ENCODE measurements at places on chromosomes 1 and 21.

DNA sequence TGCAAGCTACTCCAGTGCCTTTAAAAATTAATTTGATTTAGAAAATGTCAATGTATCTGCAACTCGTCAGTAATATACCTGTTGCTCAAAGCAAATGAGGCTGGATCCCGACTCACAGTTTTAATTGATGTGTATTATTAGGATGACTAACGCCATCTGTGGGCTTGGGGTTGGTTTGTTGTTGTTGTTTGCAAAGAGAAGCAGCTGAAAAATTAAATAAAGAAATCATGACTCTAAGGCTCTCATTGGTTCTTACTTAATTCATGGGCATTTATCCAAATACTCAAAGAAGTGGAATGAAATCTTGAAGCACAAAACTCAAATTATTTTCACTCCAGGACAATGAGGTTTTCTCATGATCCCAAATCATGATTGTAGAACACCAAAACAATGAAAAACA, 46.4 kb downstream of the SEC16B start:
- DNase-seq = no peak

DNA sequence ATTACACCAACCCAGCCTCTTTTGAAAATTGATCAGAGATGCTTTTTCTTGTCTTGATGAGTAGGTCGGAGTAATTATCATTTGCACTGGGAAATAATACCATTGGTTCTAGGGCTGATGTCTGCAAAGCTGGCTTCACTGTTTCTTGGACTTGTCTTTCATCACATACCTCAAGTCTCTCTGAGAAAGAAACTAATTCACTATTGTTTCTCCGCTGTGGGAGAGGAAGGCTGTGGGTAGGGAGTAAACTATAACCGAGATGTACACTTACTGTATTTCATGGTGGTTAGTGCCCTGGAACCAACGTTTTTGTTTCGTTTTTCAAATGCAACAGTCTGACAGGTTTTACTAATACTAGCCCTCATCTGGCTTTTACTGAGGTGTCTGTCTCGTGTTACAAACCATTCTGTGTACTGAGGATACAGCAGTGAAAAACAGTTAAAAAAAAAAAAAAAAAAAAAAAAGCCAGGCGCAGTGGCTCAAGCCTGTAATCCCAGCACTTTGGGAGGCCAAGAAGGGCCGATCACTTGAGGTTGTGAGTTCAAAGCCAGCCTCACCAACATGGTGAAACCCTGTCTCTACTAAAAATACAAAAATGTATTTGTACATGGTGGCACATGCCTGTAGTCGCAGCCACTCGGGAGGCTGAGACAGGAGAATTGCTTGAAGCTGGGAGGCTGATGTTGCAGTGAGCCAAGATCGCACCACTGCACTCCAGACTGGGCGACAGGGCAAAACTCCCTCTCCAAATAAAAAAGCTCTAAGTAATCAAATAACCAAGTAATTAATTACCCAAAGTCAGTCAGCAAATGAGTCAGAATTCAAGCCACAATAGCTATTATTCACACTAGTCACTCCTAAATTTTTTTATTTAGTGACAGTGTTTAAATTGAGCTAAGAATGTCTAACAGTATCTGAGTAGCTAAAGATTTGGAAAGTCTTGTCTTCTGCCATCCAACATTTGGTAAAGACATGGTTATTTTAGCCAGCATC, 23.3 kb downstream of the TOMM20 start:
- no peak for DNase-seq

DNA sequence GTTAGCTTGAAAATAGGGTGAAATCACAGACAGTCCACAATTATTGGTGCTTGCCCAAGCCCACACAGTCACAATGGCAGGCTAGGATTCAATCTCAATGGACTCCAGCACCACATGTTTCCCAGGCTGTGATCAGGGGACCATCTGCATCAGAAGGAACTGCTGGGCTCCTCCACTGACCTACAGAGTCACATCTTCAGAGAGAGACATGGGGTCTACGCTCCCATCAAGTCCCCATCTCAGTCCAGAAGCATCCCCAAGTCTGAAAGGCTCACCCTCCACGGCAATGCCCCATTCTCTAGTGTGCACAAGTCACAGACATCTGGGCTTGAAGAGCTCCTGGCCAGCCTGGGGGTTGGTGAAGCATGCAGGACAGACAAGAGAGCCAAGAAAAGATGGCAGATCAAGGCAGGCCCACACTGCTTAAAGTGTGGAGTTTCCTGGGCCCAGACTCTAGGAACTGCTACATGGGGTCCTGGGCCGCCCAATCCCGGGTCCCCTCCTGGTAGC, 262.5 kb downstream of the NPHP4 start:
- DNase-seq = no peak

DNA sequence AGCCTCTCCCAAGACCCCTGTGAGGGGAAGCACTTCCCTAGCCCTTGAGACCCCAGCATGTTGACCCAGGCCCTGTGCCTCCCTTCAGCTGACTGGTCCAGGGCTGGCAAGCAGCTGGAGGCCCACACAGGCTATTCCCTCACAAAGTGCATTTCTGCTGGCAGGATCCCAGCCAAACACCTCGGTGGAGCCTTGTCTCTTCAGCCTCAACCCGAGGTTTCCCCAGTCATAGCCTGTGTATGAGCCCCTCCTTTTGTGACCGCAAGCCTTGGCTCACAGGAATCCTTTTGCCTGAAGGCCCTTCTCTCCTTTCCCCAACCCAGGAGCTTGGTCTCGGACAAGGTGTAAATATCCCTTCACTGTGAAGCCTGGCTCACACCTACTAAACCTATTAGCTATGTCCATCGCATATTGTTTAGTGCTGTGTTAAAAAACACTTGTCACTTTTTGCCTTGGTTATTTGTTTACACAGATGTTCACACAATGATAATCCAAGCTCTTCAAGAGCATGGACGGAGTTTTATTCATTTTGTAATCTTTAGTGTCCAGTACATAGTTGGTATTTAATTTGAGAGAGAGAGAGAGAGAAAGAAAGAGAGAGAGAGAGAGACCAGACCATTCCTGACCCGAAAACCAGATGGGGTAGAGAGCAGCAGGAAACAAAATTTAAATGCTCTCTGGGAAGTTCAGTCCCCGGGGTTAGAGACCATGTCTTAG, 8.5 kb upstream of the CD247 start:
- no peak for DNase-seq

- no peak for DNase-seq
Observed at GRCh38 chr1:79945391-79945790, 938.9 kb upstream of the ADGRL4 start.

DNA sequence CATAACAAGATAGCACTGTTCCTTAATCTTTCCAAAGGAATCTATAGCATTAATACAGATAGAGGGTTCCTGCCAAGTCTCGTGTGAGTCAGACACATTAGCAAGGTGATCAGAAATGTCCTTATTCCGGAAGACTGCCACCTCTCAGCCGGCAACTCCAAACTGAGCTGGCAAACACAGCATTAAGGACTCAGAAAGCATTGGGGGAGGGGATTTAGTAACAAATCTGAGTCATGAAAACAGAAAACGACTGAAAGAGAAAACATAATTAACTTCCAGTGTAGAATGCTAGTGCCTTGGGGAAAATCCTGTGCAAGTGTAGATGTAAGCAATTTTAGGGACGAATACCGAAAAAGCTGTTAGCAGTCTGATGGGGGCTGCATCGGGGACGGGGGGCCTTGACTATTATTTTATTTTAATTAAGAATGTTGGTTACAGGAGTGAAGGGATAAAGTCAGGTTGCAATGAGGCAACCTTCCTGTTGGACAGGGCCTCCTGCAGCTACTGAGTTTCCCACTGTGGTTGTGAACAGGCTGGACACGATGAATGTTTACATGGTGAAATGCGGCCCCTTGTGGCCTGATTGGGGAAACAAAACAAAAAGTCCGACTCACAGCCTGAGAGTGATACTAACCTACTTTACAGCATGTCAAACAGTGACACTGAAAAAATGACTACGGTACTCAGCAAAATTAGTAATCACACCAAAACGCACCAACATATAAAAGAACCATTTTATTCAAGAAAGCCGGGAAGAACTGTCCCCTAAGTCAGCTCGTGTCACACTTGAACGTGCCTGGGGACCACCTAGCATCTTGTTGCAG, 20.7 kb downstream of the MIS18A start:
- DNase-seq = peak; percentile 75

DNA sequence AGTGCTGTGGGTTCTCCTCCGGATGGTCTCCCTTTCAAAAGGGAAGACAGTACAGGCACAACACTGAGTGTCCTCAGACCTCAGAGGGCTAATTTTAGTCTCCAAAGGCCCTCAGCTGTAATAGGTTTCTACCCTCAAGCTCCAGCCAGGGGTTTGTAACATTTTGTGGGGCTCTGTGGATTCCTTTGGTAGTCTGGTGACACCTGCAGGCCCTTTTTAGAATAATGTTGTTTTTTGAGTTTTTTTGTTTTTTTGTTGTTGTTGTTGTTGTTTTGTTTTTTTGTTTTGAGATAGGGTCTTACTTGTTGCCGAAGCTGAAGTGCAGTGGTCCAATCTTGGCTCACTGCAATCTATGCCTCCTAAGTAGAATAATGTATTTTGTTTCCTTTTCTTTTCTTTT, 15.0 kb upstream of the TMEM201 start:
- DNase-seq = no peak

DNA sequence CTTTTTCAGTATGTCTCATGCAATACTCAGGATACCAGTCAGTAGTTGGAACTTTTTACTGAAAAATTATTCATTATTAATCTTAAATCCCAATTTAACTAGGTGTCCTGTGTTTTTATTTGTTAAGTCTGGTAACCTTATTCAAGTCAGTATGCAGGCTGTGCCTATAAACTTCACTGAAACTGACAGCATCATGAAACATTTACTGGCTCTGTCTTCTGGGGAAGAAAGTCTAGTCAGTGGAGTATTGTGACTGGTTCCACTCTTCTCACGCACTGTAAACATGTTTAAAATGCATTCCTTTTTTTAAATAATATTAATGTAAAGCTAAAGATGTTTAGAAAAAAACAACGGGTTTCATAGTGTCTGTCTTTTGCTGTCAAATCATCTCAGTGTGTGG, 739.7 kb downstream of the LTN1 start:
- DNase-seq = no peak

- no peak for DNase-seq
Observed at GRCh38 chr1:223772771-223773160, 60.4 kb downstream of the CAPN2 start.

GRCh38 chr1:152497273-152497672, 13.3 kb upstream of the LCE5A start:
- no peak for DNase-seq

- DNase-seq = no peak
Observed at GRCh38 chr1:157134442-157134841, 3.8 kb downstream of the ETV3 start.

DNA sequence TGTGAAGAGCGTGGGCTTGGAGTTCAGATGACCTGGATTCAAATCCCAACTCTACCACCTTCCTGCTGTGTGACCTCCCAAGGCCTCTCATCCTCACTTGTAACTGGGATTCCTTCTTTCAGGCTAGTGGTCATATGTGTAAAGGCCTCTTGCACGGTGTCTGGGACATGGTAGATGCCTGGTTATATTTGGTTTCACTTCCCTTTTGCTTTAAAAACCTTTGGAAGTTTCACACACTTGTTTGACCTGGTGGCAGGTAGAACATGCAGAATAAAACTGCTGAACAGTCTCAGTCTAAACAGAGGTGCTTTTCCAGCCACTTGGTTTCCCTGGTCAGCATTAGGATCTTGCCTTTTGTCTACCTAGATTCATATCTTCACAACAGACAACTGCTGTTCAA, 37.0 kb upstream of the RCAN3 start:
- DNase-seq = no peak

DNA sequence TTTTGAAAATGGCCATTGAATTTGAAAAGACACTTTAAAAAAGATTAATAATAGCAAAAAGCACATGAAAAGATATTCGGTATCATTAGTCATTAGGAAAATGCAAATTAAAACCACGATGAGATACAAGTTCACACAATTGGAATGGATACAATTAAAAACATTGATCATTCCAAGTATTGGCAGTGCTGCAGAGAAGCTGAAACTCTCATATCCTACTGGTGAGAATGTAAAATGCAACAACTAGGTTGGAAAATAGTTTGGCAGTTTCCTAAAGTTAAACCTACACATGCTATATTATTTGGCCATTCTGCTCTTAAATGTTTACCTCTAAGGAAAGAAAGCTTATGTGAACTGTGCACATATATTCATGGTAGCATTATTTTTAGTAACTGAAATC, 838.7 kb upstream of the PRMT6 start:
- no peak for DNase-seq

DNA sequence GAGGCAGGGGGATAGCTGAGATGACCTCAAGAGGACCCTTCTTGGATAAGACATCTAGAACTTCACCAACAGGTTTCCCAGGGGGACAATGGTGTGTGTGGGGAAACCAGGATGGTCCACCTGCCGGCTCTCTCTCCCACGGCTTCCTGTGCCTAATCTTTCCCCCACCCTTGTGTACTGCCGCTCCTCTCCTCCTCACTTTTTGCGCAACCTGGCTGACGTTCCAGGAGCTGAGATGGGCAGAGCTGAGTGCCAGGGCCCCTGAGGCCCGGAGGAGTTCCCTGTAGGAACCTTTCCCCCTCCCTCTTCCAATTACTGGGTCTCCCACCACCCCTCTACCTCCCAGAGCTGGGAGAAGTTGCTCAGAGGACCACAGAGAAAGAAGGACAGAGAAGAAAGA, 6.9 kb downstream of the SLC26A9 start:
- DNase-seq = no peak

DNA sequence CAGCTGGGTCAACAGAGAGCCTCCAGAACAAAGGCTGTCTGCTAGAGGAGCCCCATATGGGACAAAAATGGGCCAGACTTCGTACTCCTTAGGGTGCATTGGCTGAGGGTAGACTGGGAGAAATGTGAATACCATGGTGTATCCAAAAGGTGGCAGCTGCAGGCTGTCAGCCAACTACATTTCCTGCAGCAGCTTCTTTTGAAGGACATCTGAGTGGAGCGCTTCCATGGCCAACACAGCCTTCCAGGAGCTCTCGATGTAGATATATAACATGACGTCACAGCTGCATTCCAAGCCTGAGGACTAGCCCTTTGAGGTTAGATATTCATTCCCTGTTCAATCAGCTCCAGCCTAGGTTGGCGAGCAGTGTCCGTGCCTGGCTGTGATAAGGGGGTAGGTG, 107.7 kb downstream of the MAB21L3 start:
- no peak for DNase-seq

DNA sequence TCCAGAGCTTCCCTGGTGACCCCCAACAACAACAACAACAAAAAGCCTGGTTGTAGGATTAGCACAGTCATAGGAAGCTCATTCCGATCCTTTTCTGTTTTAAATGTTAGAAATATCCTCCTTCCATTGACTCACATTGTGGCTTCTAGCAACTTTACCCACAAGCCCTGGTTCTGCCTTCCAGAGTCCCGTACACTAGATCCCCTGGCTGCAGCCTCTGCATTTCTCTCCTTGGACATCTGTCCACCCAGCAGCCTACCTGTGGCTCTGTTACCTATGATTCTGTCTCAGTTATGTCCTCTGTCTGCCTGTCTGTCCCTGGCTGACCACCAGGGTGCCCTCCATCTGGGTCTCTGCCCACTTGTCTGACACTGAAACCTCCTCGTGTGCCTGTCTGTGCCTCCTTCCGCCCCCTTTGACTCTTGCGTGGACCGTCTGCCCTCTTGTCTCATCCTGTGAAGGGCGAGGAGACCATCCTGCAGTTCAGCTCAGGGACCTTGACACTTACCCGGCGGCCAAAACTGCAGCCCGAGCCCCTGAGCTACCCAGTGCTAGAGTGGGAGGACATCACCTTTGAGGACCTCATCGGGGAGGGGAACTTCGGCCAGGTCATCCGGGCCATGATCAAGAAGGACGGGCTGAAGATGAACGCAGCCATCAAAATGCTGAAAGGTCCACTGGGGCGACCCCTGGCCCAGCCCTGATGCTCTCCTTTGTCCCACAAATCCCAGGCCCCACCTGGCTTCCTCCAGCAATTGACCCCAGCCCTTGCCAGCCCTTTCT, 16.1 kb downstream of the TIE1 start:
- no peak for DNase-seq
